Esophagus squamous epithelium (tissue), 5 donors: ENCODE measurements at places on chromosomes 2 and 18. TPM values are rescaled to one million over a fixed set of nuclear protein-coding genes. Genes with fewer than 3 reads are reported as not detected.

Gene ITPRIPL1
- total RNA-seq: 3.1 TPM

Gene ZEB2
- 56.5 TPM for total RNA-seq

Gene LYPD6
- 0.83 TPM for total RNA-seq

Gene ZSWIM2
- total RNA-seq: not detected

Gene CWC22
- 24.4 TPM for total RNA-seq

Gene ALK
- total RNA-seq: not detected

Gene SCTR
- total RNA-seq: not detected

Gene SKOR2
- not detected for total RNA-seq

Gene CLEC4F
- total RNA-seq: 0.15 TPM

Gene TMEM178A
- 0.38 TPM for total RNA-seq

Gene RNF149
- 117 TPM for total RNA-seq

Gene TUBB8B
- total RNA-seq: 0.40 TPM

Gene LRATD1
- total RNA-seq: 46.3 TPM

Gene TCF23
- total RNA-seq: not detected

Gene CCNT2
- total RNA-seq: 19.1 TPM

Gene CLK1
- 59.4 TPM for total RNA-seq

Gene ANKRD23
- total RNA-seq: 3.4 TPM

Gene KCNE4
- 0.27 TPM for total RNA-seq

Gene RAB6C
- total RNA-seq: not detected

Gene CXCR1
- 1.3 TPM for total RNA-seq

Gene HAAO
- total RNA-seq: 10.5 TPM

Gene IL1RN
- 863 TPM for total RNA-seq

Gene STEAP3
- total RNA-seq: 24.1 TPM

Gene CEP192
- 7.3 TPM for total RNA-seq

Gene SLC11A1
- 7.6 TPM for total RNA-seq

Gene AP1S3
- 12.9 TPM for total RNA-seq

Gene GKN2
- not detected for total RNA-seq

Gene YPEL5
- 65.0 TPM for total RNA-seq

Gene PMAIP1
- total RNA-seq: 8.5 TPM

Gene IKZF2
- total RNA-seq: 68.3 TPM

Gene HTR2B
- total RNA-seq: not detected

Gene RSAD2
- total RNA-seq: 0.18 TPM

Gene ADGRF3
- total RNA-seq: not detected

Gene HNMT
- 5.9 TPM for total RNA-seq

Gene EPB41L3
- total RNA-seq: 34.1 TPM

Gene ZNF516
- total RNA-seq: 18.9 TPM

Gene G6PC2
- not detected for total RNA-seq

Gene TMEM169
- total RNA-seq: 0.29 TPM

Gene SOS1
- 48.2 TPM for total RNA-seq

Gene POTEJ
- total RNA-seq: not detected

Gene ASIC4
- total RNA-seq: not detected
